ENCODE measurements at places on chromosomes 1 and 21.
A peak's percentile ranks its signal among the peaks of the same experiment; 100 is the strongest.

DNA sequence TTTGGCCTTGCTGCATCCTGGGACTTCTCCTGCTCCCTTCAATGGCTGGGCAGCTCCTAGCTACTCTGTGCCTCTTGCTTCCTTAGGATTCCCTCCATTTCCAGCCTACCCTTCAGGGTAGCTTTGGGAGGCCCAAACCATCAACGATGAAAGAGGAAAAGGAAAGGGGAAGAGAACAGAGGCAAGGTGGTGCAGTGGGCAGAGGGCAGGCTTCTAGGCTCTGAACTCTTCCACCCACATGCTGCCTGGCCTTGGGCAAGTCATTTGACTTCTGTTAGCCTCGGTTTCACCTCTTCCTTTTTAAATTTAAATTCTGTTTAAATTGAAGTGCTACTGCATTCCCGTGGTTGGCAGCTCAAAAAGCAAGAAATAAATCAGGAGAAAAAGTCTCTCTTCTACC is 5.7 kb upstream of the PPM1J start:
- no peak for DNase-seq

DNA sequence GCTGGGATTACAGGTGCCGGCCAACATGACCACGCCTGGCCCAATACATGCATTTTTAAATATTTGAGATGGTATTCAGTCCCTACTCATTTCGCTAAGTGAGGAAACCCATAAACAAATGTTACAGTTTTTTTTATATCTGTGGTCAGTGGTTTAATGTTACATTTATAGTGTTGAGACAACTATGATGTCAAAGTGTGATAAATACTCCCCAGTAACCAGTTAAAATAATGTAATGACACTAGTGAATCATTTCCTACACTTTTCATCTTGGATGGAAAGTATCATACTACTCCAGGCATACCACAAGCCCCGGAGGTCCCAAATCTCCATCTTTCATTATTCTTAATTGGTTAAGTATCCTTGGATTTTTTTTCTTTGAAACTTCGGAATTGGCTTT is 87.5 kb upstream of the KIF26B start:
- DNase-seq: no peak

GRCh38 chr1:83857103-83857502 is 141.8 kb downstream of the TTLL7 start:
- no peak for DNase-seq

DNA sequence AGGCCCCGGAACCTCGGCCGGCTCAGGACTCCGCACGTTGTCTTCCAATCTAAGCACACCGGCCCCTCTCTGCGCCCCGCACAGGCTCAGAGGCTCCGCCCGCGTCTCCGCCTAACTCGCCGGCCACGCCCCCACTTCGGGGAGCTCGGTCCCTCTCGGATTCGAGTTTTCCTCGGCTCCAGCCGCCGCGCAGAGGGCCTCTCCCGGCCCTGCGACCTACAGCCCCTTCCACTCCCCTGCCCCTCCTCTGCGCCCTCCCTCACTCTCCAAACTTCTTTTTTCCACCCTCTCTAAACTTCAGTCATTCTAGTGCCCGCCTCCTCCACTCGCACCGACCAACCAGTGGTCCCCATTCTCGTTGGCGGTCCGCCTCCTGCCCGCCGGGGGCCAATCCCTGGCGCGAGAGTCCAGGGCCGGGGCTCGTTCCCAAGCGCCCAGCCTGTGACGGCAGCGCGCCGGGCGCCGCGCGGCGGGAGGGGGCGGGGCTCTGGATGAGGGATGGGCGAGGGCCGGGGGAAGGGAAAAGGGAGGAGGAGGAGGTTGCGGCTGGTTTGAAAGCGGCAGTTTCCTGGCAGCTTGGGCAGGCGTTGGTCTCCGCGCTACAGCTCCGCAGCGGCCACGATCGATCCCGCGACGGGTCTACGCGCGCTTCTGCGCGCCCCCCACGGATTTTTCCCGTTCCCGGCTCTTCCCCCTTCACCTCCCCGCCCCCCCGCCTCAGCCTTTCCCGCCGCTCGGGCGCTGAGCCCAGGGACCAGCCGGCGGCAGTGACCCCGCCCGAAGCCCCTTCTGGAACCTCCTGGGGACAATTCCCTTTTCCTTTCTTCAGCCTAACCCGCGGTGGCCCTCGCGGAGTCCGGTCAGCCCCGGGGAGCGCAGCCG is at the start of gene MAGI3:
Gene MAGI3 (plus strand): TSS at position 563 of the 882 bp plus-strand sequence. CDS start 519 bp downstream, outside the sequence.
- DNase-seq: peak; percentile 99

- DNase-seq: no peak
Measured at GRCh38 chr21:36079010-36079649, 9.3 kb downstream of the CBR1 start.

DNA sequence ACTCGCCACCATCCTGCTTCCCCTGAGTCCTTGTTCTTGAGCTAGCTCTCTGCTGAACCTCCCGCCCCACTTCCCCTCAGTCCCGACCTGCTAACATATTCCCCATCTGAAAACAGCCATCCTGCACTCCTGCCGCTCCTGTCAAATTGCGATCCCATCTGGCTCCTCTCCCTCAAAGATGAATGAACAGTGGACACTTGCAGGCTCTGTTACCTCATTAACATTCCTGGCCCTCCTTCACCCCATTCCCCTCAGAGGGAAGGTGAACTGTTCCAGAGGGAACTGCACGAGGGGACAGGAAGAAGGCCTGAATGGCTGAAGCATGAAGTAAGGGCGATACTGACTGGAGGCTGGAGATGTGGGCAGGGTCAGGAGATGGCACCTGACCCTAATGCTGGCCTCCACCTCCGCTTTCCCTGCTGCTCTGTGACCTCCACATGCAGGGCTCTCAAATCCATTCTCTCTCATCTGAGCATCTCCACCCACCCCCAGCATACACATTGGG is 7.4 kb upstream of the CELSR2 start:
- DNase-seq: no peak

- no peak for DNase-seq
Measured at GRCh38 chr1:9225411-9225785, 9.2 kb upstream of the H6PD start.

DNA sequence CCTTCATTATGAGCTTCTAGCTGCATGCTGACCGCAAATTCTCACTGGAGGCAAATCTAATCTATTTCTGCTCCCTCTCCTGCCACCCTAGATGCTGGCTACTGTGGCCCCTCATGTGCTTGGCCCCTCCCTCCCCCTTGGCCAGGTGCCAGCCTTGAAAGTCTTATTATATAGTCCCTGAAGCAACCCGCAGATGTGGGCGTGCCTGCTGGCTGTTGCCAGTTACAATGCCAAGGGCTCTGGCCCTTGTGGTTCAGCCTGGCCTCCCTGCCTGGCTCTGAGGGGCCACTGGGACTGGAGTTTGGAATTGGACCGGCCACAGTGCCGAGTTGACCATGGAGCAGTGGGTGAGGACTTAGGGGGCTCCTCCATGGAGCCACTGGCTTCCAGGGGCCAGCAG is 78.9 kb upstream of the ACTRT2 start:
- no peak for DNase-seq

DNA sequence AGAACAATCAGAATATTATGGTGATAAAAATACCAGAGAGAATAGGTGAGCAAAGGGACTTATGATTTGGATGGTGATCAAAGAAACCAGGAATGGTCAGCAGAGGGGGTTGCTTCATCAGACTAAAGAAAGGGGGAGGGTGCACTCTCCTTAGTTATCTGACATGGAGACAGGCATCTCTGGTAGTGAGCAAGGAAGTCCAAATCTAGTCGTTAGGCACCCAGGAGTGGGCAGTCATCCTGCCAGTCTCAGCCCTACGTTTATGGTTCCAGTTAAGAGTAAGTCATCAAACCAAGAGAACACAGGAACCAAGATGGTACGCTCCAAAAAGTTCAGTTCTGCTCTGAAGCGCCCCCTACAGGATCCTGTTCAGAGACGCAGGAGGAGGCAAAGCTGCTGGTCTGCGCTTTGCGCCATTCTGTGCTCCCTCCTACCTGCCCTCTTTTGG is 28.6 kb downstream of the EBNA1BP2 start:
- DNase-seq: no peak

- DNase-seq: no peak
Measured at GRCh38 chr1:240212556-240212955, 120.9 kb downstream of the FMN2 start.

DNA sequence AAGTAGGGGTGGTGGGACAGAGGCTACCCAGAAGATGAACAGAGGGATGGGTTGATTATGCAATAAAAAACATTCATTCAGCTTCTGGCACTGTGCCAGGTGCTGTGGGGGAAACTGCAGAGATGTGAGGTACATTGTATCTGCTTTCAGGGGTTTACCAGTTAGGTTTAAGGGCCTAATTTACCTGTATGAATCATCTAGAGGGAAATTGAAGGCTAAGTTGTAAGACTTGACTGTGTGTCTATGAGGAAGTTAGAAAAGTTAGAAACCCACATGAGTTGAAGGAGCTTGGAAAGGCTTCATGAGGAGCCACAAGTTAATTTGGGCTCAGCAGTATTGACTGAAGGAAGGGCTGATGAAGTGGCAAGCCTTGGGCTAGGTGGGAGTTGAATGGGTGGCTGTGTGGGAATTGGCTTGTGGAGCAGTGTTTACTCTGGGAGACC is 36.7 kb upstream of the APOBEC4 start:
- DNase-seq: no peak

GRCh38 chr21:38929142-38929541 is 123.4 kb downstream of the ETS2 start:
- DNase-seq: no peak

DNA sequence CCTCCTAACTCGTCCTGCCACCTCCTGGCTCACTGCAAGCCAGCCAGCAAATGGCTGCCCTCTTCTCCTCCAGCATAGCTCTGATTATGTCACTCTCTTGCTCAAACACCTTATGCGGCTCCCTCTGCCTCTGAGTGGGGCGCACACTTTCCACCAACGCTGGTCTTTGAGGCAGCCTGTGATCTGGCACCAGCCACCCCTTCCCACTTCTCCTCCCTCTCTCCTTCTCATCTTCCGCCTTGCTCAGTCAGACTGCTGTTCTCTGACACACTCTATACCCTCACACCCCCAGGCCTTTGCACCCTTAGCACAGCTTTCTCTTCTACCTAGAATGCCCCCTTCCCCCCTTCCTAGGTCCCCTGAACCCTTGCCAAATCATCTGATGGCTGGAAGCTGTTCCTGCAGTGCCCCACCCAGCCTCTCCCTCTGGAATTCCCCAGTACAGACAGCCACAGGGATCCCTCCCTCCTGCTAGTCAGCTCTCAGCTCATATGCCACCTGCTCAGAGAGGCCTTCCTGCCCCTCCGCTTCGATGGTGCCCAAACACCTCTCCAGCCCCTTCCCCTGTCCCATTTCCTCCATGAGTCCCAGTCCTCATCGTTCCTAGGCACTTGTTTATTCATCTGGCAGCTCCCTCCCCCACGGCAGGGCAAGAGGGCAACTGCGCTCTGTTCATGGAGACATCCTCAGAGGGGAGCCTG is 21.7 kb upstream of the PEF1 start:
- no peak for DNase-seq

- no peak for DNase-seq
Measured at GRCh38 chr1:13930151-13930550, 230.2 kb downstream of the PRDM2 start.

DNA sequence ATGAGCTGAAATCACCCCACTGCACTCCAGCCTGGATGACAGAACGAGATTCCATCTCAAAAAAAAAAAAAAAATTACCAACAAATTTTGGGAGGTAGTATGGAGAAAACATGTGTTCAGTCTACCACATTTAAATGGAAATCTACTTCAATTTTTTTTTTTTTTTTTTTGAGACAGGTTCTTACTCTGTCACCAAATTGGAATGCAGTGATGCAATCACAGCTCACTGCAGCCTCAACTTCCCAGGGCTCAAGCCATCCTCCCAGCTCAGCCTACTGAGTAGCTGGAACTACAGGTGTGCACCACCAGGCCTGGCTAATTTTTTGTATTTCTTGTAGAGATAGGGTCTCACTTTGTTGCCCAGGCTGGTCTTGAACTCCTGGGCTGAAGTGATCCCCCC is 82.1 kb downstream of the GFI1 start:
- DNase-seq: no peak

- no peak for DNase-seq
Measured at GRCh38 chr1:209323743-209324142, 259.8 kb upstream of the CAMK1G start.

GRCh38 chr1:158516966-158517365 is 37.2 kb downstream of the OR6Y1 start:
- DNase-seq: no peak

- no peak for DNase-seq
Measured at GRCh38 chr1:45775794-45776193, 25.3 kb upstream of the IPP start.

DNA sequence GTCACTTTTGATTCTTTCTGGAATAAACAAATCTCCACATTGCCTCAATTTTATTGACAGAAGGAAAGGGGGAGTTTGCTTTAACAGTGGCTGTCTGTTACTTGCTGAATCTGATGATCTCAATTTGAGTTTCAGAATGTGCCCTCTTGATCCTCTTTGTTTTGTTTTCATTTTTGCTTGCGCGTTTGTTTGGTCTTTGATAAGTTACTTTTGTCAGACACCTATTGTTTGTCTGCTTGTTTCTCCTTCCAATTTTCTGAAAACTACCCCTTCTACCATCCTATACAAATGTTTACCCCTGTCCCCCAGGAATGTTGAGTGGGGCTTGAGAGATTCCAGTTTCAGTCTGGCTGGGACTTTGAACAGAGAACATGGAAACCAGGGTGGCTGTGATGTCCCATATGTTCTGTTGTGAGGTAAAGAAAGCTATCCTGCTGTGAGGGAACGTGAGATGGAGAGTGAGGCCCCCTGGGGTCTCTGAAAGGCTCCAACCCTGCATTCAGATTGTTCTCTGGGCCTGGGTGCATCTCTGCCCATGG is 11.8 kb upstream of the XCL2 start:
- no peak for DNase-seq

- DNase-seq: no peak
Measured at GRCh38 chr1:206725109-206725963, 40.6 kb downstream of the MAPKAPK2 start.

DNA sequence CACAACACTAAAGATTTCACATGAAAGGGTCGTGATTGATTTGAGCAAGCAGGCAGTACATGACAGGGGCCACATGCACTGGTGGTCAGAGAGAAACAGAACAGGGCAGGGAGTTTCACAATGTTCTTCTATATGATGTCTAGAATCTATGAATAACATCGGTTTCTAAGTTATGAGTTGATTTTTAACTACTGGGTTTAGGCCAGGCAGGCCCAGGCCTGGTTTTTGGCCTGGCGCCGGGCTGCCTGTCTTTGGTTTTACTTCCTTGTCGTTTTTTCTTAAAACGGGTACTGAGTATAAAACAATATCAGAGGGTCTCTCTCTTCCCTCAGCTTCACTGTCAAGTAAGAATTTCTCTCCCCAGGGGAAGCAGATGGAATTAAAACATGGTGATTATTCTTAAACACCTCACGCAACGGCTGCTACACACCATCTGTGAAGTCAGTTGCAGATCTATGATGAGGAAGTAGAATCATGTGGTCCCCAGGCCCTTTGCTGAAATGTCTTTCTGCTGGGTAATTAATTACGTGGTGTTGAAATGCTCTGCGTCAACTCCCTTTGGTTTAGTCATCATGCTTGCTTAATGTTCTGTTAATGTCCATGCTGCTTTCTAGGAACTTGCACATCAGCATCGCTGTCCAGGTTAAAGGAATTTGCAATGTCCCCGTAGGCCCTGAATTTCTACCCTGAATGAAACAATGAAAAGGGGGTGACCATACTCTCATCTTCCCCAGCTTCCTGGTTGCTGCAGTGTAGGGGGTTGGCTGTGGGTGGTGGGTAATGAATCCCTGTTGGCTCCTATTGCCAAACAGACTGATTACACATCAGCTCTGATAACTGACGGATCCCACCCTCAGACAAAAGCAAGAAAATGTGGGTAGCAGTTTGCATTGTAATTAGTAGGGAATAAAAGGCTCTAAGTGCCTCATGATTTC is 70.3 kb downstream of the SERINC2 start:
- peak; percentile 67 for DNase-seq
